ENCODE measurements at places on chromosomes 1 and 21. TPM values are rescaled to one million over a fixed set of nuclear protein-coding genes. Genes with fewer than 3 reads are reported as not detected.

GRCh38 chr1:188782220-188782841, 1695.3 kb downstream of the BRINP3 start:
- no peak for DNase-seq

Gene HCRTR1
- not detected for total RNA-seq

Gene MSH4
- not detected for total RNA-seq

DNA sequence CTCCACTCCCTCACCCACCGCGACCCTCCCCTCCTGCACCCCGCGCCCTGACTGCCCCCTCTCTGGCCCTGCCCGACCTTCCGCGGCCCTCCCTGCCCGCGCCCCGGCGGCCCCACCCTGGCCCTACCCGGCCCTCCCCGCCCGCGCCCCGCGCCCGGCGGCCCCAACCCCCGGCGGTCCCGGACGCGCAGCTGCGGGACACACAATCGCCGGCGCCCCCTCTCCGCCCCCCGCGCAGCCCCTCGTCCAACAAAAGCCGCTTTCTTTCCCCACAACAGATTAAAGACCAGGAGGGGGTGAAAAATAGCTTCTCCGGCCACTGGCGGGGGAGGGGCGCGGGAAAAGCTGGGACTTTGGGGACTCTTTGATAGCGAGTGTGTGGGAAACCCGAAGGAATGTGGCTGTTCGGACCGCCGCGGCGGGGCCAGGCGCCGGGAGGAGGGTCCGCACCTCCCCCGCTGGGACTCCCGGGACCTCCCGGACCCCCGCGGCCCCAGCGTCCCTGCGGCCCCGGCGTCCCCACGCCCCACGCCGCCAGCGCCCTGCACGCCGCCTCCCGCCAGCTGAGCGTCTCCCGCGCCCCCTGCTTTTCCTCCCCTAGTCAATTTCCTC, 8.8 kb upstream of the ID3 start:
- DNase-seq: no peak

Gene TPR
- total RNA-seq: 69.3 TPM

Gene PDPN
- not detected for total RNA-seq

GRCh38 chr1:44031252-44032169, at the start of gene SLC6A9:
SLC6A9 (minus strand) TSS chr1:44031462; CDS start chr1:44024277, 7,185 bp downstream.
- peak; percentile 43 for DNase-seq

DNA sequence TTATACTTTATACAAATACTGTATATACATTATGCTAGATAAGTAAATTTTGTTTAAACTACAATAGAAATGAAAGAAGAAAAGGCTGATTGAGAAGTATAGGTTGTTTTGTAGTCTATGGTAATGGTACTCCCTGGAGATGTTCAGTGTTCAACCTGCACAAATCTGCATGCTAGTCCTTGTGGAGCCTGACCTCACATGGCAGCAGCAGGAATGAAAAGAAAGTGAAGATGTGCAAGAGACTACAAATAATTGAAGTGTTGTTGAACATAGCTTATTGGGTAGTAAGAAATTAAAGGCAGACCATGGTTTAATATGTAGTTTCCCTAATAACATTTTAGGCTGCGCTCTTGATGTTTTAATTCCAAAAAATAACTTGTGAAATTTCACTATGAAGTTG, 201.2 kb downstream of the TGFB2 start:
- peak; percentile 23 for DNase-seq

- no peak for DNase-seq
Measured at GRCh38 chr21:37383086-37383485, 16.5 kb downstream of the DYRK1A start.

DNA sequence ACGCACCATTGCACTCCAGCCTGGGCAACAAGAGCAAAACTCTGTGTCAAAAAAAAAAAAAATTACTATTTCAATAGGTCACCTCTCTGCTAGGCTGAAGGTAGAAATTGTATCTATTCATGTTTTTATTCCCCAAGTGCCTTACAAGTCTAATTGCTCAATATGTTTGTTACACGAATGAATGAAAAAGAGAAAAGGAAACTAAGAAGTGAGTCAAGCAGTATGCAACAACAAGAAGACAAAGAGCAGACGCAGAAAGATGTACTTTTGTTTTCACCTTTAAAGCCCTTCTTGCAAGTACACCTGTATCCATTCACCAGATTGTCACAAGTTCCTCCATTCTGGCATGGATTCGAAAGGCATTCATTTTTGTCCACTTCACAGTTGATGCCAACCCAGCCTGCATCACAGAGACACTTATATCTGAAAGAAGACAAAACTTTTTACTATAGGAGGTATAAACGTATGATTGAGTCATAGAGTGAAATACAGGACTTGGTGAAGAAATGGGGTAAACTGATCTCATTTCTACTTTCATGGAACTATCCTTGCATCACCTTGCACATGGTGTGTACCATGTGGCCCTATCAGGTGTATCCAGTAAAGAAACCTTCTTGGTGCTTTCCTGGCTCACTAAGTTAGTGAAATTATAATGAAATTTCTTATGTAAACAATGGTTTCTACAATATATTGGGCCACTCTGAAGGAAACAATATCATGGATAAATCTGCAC, 57.1 kb upstream of the ADAM30 start:
- no peak for DNase-seq
